Spleen (tissue), 13 donors: ENCODE measurements at places on chromosomes 5 and 9. TPM values are rescaled to one million over a fixed set of nuclear protein-coding genes. Genes with fewer than 3 reads are reported as not detected.

Gene RASA1
- 42.0 TPM for total RNA-seq

Gene SLC6A18
- not detected for total RNA-seq

Gene CXCL14
- 67.1 TPM for total RNA-seq

Gene INSL4
- total RNA-seq = not detected

Gene STPG3
- total RNA-seq = not detected

Gene GARIN3
- not detected for total RNA-seq

Gene NR2F1
- 18.2 TPM for total RNA-seq

- H3K36me3 ChIP-seq = no peaks in the 10 kb centered on the region
- no peaks in the 10 kb centered on the region for H3K4me1 ChIP-seq
- DNase-seq = no peak
- no peak overlapping the region for H3K27ac ChIP-seq
Measured at GRCh38 chr5:170211575-170212334, 21.0 kb upstream of the C5orf58 start.

DNA sequence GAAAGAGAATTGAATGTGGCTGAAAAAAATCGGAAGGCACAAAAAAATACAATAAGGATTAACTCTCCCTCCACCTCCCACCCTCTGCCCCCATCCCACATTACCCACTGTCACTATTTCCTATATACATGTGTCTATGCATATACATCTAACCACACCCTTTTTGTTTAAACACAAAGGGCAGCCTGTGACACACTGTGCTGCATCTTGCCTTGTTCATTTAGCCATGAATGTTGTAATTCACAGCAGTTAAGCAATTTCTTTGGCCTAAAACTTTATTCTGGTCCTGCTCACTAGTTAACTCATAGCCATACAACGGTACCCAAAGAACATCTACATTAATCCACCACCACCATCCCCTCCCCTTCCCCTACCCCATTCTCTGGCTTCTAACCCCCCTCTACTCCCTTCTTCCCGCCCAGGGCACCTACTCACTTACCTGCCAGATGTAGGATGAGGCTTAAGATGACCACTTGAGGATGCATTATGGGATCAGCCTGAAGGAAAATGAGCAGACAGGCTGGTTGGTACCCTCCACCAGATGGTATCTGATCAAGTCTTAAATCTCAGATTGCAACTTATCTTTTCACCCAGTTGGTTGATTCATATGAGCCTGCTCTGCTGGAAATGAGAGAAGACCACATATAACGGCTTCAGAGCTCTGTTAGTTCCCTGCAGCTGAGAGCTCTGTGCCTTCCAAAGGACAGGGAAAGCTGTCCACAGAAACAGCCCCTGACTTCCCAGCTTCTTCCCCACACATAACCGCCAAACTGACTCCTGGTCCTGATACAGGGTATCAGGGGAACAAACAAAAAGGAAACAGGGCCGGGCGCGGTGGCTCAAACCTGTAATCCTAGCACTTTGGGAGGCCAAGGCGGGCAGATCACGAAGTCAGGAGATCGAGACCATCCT, 1.2 kb downstream of the HAVCR1 start:
- no peak overlapping the region for H3K4me3 ChIP-seq
- no peaks in the 10 kb centered on the region for H3K4me1 ChIP-seq
- no peaks in the 10 kb centered on the region for H3K36me3 ChIP-seq
- H3K27ac ChIP-seq = no peak overlapping the region
- H3K27me3 ChIP-seq = no peaks in the 10 kb centered on the region

DNA sequence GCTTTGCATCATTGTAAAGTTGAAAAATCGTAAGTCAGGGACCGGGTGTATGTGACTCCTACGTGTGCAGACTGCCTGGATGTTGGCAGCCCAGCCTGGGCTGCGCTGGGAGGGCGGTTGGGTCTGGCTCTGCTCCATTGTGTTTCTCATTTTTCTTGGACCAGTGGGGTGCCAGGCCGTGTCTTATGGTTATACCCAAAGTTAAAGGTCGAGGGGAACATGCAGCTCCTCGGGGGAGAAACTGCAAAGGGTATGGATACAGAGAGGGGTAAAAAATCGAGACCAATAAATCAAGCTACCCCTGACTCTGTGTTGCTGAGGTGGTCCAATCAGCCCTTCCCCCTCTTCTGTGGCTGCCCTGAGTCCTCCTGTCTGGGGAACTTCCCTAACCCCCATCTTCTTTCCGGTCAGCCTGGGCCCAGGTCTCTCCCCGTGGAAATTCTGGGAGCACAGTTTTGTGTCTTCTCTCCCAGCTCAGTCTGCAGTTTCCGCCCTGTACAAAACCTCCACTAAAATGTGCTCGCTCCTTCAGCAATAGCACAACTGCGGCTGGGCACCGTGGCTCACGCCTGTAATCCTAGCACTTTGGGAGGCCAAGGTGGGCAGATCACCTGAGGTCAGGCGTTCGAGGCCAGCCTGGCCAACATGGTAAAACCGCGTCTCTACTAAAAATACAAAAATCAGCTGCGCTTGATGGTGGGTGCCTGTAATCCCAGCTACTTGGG, 34.1 kb upstream of the UNC5A start:
- peak; percentile 21 for DNase-seq
- H3K36me3 ChIP-seq = no peaks in the 10 kb centered on the region
- no peak overlapping the region for H3K4me3 ChIP-seq
- peaks cover 46% of the 10 kb centered on the region for H3K27me3 ChIP-seq

GRCh38 chr9:136564379-136564988, 18.6 kb upstream of the NOTCH1 start:
- DNase-seq = peak; percentile 93
- H3K27ac ChIP-seq = peak overlapping the region; percentile 90
- peaks cover 89% of the 10 kb centered on the region for H3K4me1 ChIP-seq
- H3K36me3 ChIP-seq = no peaks in the 10 kb centered on the region
- no peak overlapping the region for H3K4me3 ChIP-seq
- no peaks in the 10 kb centered on the region for H3K27me3 ChIP-seq

GRCh38 chr9:111222757-111223156, 107.3 kb downstream of the OR2K2 start:
- H3K4me3 ChIP-seq = no peak overlapping the region
- H3K36me3 ChIP-seq = no peaks in the 10 kb centered on the region
- no peak overlapping the region for H3K27ac ChIP-seq
- no peak for DNase-seq
- no peaks in the 10 kb centered on the region for H3K27me3 ChIP-seq
- H3K4me1 ChIP-seq = no peaks in the 10 kb centered on the region

DNA sequence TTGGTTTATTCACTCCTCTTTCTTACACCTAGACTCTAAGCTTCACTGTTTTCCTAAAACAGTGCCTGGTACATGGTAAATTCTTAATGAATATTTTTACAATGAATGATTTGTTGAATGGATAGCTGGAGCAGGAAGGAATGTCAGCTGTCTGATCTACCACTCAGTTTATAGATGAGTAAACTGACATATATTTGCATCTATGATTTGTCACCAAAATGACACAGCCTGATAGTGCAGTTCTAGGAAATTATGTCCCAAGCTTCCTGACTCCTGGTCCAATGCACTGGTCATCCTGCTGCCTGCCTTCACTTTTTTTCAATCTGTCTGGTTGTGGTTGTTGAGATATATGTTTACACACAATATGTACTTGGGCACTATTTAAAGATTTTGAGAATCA, 651.7 kb upstream of the WWC1 start:
- no peak overlapping the region for H3K27ac ChIP-seq
- H3K4me1 ChIP-seq = no peaks in the 10 kb centered on the region
- no peaks in the 10 kb centered on the region for H3K36me3 ChIP-seq
- H3K27me3 ChIP-seq = no peaks in the 10 kb centered on the region

DNA sequence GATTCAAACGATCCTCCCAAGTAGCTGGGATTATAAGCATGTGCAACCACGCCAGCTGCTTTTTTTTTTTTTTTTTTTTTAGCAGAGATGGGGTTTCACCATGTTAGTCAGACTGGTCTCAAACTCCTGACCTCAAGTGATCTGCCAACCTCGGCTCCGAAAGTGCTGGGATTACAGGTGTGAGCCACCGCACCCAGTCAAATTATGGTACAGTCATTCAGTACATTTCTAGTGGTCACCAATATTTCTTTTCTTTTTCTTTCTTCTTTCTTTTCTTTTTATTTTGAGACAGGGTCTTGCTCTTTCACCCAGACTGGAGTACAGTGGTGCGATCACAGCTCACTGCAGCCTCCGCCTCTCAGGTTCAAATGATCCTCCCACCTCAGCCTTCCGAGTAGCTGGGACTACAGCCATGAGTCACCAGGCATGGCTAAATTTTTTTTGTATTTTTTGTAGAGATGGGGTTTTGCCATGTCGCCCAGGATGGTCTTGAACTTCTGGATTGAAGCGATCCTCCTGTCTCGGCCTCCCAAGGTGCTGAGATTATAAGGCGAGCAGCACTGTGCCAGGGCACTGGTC, 25.4 kb upstream of the DCP2 start:
- no peaks in the 10 kb centered on the region for H3K36me3 ChIP-seq
- no peak overlapping the region for H3K27ac ChIP-seq
- H3K4me1 ChIP-seq = no peaks in the 10 kb centered on the region
- no peak for DNase-seq

DNA sequence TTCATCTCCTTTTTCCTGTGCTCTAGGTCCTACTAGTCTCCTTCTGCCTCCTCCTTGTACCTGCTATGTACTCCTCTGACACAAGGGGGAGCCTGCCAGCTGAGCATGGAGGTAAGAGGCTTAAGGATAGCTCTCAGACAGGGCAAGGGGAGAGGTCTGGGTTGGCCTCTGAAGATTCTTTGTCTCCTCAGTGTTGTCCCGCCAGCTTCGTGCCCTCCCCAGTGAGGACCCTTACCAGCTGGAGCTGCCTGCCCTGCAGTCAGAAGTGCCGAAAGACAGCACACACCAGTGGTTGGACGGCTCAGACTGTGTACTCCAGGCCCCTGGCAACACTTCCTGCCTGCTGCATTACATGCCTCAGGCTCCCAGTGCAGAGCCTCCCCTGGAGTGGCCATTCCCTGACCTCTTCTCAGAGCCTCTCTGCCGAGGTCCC, 3.8 kb downstream of the CREB3 start:
- H3K4me1 ChIP-seq = peaks cover 38% of the 10 kb centered on the region
- peak overlapping the region; percentile 54 for H3K27ac ChIP-seq
- H3K27me3 ChIP-seq = no peaks in the 10 kb centered on the region
- H3K36me3 ChIP-seq = peaks cover 62% of the 10 kb centered on the region
- H3K4me3 ChIP-seq = no peak overlapping the region

- H3K27ac ChIP-seq = peak overlapping the region; percentile 98
- peak overlapping the region; percentile 63 for H3K4me3 ChIP-seq
- peaks cover 6% of the 10 kb centered on the region for H3K36me3 ChIP-seq
- no peaks in the 10 kb centered on the region for H3K27me3 ChIP-seq
- H3K4me1 ChIP-seq = peaks cover 53% of the 10 kb centered on the region
Measured at GRCh38 chr5:43065948-43066798, 26.1 kb upstream of the ANXA2R start.
